ENCODE measurements at places on chromosomes 13 and 19.

- no peak for DNase-seq
Measured at GRCh38 chr19:33928458-33928950, 131.8 kb downstream of the KCTD15 start.

DNA sequence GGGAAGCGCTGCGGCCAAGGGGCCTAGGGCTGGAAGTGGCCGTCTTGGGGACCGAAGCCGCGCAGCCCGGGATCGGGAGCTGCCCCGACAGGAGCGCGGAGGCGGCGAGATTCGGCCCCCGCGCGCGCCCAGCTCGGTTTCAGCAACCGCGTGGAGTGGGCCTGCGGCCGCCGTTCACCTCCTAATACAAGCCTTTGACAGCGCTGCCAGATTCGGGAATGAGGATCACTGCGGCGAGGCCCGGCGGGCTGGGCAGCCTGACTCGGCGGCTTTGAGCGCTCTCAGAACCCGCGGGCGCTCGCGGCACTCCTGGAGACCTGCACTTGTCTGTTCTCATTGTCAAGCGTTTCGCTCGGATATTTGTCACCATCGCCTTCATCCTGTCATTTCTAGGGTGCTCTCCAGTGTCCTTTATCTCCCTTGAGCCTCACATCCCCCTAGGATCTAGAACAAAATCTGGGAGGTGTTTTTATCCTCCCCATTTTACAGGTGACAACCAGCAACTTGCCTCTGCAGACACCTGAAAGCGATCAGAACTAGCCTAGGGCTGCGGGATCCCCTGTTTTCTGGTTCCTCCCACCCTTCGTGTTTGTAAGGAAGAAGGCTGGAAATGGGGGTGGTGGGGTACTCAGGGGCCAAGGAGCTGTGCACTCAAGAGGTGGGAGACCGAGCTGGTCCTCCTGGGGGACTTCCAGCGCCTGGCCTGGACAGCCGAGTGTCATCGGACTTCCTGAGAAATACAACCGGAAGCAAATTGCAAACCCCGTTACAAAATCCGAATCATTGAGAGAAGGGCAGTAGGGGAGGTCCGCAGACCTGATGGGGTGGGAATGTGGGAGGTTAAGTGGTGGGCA lies 1.5 kb upstream of the CDX2 start:
- DNase-seq: no peak

DNA sequence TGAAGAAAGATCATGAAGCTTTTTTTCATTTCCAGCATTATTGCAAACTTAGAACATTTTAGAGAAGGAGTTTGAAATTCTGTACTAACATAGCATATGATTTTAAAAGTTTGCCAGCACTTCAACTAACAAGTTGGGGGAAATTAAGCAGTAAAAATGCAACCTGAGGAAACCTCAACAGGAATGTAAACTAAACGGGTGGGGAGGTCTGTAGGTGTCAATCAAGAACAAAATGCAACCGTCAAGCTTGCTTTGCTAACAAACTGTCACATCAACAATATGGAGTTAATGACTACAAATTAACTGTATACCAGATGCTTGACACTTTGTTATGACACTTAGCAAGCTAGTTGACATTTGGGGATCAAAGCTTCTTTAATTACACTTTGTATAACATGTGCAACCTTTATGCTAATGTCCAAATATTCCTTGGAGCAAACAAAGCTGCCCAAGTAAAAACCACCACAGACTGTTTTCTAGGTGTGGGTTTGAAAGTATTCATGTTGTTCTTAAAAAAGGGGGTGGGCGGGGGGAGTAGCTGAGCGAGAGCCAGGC lies 52.1 kb downstream of the DACH1 start:
- no peak for DNase-seq

DNA sequence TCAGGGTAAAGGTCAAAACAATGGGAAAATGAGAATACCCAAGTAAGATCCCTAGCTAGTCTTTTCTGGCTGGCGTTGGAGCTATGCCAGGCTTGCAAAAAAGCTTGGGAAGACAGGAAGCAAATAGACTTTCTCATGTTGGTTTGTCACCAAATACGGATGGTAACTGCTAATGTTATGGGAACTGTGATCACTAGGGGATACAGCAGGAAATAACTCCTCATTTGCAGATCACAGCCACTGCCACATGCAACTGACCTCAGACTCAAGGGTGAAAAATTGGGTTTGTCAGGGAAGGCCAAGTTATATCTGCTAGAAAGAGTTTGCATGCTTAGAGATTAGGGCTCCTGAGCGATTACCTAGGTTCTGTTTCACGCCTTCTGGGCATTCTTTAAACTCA lies 162.9 kb downstream of the NHLRC3 start:
- no peak for DNase-seq

DNA sequence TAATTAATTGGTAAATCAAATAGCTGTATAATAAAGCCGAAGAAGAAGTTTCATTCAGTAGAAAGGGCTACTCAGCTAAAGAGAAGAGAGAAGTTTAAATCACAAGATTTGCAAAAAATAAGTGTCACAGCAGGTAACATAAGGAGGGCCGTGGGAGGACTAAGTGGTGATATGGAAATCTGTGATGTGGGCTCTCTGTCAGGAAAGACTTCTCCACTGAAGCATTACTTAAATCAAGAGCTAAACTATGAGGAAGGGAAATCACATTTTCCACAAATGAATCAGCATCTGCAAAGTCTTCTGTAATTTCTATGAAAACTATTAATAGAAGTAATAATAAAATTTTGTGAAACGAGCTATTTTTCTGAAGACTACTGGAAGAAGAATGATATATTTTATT lies 153.8 kb downstream of the PCDH9 start:
- no peak for DNase-seq

- DNase-seq: peak; percentile 21
Measured at GRCh38 chr13:41428155-41428554, 29.2 kb upstream of the RGCC start.

DNA sequence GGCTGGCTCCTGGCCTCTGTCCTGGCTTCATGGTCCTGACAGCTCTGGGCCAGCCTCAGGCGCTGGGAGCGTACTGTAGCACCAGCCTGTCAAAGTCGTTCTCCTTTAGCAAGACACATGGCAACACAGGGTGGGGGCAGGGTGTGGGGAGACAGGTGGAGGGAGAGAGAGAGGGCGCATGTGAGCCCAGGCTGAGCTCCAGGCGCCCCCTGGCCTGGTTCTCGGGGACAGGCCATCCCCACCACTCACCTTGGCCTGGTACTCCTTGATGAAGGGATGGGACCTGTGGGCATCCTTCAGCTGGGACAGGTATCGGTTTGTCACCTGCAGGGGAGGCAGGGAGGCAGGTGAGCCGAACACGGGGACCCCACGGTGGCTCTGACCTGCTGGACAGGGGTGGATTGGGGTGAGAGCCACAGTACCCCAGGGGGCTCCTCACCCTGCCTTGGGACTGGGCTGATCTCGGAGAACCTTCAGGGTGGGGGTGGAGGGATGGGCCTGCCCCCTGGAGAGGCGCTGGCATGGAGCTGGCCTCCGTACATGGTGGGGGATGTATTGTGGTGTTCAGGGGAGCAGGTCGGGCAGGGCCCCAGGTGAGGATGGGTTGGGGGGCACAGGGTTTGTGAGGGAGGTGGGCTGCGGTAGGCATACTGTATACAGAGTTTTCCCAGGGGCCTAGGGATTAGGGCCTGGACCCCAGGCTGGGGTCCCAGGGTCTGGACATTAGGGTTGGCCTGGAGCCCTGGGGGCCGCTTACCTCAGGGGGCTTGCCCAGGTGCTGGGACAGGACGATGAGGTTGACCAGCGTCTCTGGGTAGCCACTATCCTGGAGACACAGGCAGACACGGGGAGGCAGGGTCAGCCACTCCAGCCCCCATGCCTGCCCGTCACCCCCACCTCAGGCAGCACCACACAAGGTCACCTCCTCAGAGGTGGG lies 3.9 kb upstream of the CERS1 start:
- no peak for DNase-seq

GRCh38 chr19:1763648-1764639 lies 10.6 kb downstream of the ONECUT3 start:
- DNase-seq: no peak

DNA sequence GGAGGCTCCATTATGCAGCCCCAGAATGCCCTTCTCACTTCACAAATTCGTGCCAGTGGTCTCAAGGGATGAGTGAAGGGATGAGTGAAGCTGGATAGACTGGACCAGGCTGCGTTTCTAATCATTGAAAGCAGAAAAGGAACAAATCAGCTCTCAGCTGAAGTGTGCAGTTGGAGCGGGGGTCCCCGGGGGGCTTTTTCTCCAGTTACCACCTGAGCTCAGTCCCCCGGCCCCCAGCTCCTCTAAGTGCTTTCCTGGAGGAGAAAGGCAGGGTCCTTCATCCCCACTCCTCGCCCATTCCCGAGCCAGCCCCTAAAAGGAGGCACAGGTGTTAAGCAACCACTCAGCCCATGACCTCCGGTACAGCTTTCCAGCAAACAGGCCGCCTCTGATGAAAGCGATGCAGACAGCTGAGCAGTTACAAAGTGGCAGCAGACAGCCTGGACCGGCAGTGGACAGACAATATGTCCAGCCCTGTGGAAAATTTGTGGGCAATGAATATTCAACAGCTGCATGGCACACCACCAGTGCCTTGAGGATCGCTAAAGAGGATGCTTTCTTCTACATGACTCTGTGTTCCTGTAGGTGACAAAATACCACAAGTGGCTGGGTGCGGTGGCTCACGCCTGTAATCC lies 110.7 kb upstream of the UBL3 start:
- no peak for DNase-seq

DNA sequence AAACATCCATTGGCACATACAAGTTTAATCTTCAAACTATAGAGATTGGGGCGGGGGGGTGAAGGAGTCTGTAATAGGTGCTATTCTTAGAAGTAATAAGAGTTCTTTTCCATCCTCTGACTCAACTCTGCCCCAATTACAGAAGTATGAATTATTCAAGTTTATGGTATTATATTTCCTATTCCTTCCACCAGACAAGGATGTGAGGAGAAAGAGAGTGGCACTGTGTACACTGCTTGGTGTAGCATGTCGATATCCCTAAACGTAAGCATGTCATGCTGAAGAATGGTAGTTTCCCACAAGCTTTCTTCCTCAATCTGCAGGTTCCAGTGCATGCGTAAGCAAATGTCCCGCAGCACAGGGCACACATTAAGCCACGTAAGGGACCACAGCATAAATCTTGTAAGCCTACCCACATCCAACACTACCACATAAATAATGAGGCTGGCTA lies 14.1 kb downstream of the BRD4 start:
- no peak for DNase-seq

DNA sequence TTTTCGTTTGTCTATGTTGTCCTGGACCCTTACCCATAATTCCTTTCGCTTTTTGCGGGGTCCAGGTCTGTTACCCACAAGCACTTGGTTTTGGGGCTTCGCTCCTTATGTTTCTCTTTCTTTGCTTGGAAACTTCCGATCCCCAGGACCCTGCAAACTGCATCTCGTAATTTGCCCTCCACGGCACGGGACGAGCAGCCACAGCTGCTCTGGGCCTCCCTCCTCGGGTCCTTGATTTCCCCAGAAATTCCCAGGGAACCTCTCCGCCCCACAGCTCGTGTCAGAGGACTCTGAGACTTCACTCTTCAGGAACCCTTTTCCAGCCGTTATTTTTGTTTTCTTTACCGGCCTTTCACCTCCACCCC lies 599 bp downstream of the SNRNP70 start:
- no peak for DNase-seq

All from stimulated activated CD4-positive, alpha-beta T cell treated with anti-CD3 and anti-CD28 coated beads, Interleukin-4, amount 100 ng/mL, for 24 hours (primary cell).